ENCODE measurements at places on chromosomes 3 and 15.

DNA sequence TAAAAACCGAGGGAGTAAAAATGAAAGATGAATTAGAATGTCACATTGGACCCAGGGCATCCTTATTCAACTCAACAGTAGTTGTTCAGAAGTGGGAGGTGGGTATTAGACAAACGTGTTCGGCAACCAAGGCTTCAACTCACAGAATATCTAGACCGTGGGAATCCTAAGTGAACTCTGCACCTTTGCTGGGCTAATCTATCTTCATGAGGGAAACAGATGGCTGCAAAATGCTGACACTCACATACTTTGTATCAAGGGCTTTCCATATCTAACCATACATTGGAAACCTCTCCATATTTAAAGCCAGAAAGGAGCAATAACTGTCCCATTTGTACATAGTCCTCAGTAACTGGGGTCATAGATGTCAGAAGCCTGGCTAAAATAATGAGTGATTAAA is 20.9 kb downstream of the PLSCR1 start:
- DNase-seq: no peak

DNA sequence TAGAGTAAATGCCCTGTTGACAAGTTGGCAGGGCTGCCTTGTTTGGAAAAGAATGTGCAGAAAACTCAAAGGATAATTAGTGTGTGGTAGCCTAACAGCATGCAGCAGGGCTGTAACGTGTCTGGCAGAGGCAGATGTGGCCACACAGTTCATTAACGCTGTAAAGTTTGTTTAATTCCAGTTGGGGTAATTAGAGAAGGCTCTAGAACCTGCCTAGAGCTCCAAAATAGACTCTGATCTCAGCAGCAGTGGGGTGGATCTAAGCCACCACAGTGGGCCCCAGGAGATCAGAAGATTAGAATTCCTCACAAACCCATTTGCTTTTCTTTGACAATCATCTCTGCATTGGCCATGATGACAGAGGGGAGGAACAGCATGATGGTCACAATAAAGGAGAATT is 65.1 kb upstream of the LEKR1 start:
- DNase-seq: no peak

GRCh38 chr3:94671078-94671477 is 608.2 kb downstream of the NSUN3 start:
- DNase-seq: no peak

- no peak for DNase-seq
Observed at GRCh38 chr3:28018925-28019718, 222.3 kb upstream of the CMC1 start.

- DNase-seq: no peak
Observed at GRCh38 chr15:48416301-48416700, 85.1 kb downstream of the DUT start.
